Upper lobe of right lung (tissue), 1 donor: ENCODE measurements at places on chromosomes 5 and 9.

GRCh38 chr5:168153876-168154270 lies 137.6 kb upstream of the WWC1 start:
- DNase-seq: no peak

DNA sequence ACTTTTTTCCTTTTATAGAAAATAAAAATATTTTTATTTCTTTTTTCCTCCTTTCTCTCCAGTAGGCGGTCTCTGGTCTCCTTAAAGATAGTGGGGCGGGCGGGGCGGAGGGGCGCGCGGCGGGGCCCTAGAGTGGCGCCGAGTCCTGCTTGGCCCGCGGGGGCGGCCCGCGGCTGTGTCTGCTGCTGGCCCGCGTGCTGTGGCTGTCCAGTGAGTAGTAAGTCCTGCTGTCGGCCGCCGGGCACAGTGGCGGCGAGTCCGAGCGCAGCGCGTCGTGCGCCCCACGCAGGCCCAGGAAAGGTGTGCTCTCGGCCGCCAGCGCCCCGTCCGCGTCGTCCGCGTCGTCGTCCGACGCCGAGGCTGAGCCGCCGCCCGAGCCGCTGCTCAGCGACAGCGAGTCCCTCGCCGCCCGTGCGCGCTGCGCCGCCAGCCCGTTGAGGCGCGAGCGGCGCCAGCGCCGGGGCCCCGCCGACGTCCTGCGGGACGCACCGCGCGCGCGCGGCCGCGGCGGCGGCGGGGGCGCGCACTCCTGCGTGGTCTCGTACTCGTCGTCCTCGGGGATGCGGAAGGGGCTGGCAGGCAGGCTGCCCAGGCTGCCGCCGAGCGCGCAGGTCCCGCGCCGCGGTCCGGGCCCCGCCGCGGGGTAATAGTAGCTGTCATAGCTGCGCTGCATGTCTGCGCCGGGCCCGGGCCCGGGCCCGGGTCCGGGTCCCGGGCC lies 52.3 kb downstream of the PSD2 start:
- DNase-seq: peak; percentile 79

DNA sequence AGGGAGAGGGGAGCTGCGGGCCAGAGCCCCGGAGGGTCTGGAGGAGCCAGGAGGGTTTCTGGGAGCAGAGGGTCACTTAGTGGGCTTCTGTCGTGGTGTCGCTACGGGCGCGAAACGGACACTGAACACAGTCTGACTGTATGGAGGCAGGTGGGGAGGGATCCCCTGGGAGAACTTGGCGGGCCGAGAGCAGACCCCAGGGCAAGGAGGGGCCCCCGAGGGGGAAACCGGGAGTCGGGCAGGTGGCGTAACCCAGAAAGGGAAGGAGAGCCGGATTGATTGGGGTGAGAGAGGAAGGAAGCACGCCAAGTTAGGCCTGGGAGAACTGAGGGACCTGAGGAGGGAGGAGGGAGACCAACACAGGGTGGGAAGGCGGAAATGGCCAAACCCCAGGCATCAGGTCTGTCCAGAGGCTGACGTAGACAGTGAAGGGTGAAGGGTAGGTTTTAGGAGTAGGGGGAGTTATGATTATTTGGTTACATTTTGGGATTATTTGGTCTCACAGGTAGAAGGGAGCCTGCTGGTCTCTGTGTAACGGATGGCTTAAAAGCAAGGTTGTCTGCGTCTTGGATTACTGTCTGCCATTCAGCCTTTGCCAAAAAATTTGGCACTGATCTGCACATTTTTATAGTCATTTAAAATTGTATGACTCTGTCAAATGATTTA lies 3.3 kb upstream of the MSMP start:
- DNase-seq: no peak

DNA sequence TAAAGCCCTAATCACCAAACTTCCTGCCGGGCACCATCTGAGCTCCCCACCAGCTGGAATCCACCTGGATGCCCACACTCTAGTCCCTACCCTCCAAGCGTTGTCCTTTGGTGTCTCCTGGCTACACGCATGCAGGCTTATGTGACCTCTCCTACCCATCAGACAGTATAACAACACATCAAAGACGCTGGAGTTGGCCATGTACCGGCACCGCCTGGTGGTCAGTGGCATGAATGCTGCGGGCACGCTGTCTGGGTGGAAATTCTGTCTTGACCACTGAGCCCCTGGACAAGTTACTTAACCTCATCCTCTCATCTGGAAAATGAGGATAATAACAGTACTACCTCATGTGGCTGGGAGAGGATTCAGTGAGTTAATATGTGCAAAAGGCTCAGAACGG lies 23.4 kb upstream of the CORO2A start:
- DNase-seq: no peak

GRCh38 chr9:124281931-124282371 lies 24.2 kb downstream of the NEK6 start:
- DNase-seq: no peak

DNA sequence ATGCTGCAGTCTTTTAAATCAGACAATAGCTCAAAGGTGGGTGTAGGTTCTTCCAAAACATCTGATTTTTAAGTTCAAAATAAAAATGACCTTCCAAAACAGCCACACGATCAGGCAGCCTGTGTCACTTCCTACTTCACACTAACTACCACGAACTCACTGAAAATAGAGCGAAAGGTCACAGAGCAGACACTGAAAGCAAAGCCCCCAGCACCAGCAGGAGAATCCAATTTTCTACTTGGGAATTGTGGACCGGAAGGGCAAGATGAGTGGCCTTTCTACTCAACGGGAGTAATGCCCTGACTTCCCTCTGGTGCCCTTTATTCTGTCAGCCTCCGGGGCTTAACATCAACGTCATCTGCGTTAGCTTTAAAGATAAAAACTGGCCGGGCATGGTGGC lies 107.8 kb upstream of the FAM120A start:
- no peak for DNase-seq

DNA sequence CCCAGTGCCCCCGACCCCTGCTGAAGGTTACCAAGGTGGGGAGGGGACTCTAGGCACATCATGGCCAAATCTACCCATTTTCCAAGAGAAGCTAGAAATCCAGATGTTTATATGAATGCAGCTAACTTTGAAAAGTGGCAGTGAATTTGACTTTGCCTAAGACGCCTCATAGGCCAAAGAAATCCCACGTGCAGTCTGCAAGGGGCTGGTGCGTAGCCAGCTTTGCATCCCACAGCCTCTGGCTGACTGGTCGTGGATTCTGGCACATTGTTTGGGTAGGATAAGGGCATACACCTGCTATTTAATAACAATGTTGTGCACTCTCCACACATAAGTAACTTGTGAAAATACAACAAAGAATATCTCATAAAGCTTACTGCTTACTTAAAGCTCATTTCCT lies 3.5 kb upstream of the GADD45G start:
- peak; percentile 37 for DNase-seq

GRCh38 chr9:109198736-109199382 lies 31.8 kb upstream of the FRRS1L start:
- no peak for DNase-seq

DNA sequence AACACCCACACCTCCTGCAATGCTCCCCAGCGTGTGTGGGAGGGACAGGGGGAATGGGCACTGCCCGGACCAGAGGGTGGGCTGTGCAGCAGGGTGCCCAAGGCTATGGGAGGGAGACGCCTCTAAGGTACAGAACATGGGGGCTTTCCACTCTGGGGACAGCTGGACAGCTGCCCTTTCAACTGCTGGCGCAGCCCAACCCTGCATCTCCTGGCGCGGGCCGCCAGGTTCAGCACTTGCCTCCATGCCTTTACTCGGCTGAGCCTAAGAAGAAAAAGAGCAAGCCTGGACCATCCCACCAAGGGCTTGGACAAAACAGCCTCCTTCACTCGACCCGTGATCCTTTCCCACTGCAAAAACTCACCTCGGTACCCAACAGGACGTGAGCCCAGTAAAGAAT lies 15.0 kb downstream of the AK8 start:
- no peak for DNase-seq

- DNase-seq: no peak
Observed at GRCh38 chr9:114742947-114743346, 61.0 kb upstream of the TEX48 start.

DNA sequence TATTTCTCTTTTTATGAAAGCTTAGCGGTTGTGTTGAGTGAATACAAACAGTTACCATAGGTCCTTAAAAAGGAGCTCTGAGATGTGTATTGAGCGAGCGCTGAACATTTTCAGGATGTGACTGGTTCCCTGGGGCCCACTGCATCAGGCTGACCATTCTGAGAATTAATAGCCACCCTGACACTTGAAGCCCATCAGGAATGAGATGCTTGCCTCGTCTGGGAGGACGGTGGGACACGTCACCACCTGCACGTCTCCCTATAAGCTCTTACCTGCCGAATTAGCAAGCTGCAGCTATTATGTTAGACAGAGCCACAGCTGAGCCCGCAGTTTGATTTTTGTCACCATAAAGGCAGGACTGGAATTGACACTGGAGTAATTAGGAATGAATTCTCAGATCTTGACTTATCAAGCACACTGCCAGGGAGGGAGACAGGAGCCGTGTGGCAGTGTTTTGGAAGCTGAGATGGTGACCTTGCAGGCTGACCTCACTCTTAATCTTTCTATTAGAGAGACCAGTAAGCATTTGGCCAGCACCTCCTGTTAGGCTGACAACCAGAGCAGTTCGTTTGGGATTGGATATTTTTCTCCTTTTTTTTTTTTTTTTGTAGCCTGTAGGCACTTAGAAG lies 373.1 kb upstream of the WWC1 start:
- DNase-seq: no peak
